Ammon's horn (tissue), 1 donor: ENCODE measurements at places on chromosomes 16 and 17.

DNA sequence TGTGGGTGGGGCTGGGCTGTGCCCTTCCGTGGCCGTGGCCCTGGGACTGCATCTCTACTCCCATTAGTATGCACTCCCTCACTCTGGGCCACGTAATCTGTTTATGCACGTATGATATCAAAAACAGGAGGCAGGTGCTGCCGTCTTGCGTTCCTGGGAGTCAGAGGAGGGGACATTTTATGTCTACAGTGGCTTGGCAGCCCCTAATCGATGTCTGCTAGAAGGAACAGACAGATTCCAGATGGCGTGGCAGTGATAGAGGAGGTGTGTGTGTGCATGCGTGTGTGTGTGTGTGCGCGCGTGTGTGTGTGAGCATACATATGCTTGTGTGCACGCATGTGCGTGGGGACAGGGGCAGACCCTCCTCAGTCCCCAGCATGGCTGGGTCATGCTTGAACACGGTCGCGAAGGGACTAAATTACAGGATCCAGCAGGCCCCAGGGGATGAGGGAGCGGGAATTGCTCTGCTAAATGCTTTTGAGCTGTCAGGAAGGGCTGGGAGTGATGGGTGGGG is 44.7 kb downstream of the SREBF1 start:
- no peak for DNase-seq

DNA sequence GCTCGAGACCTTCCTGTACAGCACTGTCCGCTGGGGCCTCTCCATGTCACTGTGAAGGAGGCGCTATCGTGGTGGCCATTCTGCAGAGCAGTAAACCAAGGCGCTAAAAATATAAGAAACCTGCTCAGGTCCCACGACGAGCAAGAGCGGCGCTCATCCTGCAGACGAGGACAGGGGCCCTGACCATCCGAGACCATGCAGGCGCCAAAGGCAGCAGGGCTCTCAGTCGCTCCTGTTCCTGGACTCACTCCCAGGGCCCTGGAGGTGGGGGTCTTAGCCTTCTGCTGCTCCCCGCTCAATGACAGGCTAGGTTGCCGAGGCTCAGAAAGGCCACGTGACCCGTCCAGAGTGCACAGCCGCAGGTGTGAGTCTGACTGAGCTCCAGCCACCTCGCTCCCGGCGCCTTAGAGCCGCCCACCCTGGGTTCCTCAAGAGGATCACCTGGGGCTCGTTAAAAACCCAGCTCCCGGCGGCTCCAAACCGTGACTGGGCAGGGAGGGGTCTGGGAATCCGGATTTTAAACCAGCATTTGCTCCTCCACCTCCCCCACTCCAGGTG is 509 bp upstream of the ATP2C2 start:
- DNase-seq, result no peak

- no peak for DNase-seq
These were observed 3.6 kb upstream of the ZCCHC14 start for GRCh38 chr16:87496447-87496801.

GRCh38 chr16:82936941-82937551 is 310.3 kb downstream of the CDH13 start:
- DNase-seq, result no peak

GRCh38 chr16:81469710-81470535 is 25.3 kb downstream of the CMIP start:
- DNase-seq, result peak; percentile 53

- no peak for DNase-seq
These were observed 1.2 kb upstream of the TAOK2 start for GRCh38 chr16:29972500-29972899.

DNA sequence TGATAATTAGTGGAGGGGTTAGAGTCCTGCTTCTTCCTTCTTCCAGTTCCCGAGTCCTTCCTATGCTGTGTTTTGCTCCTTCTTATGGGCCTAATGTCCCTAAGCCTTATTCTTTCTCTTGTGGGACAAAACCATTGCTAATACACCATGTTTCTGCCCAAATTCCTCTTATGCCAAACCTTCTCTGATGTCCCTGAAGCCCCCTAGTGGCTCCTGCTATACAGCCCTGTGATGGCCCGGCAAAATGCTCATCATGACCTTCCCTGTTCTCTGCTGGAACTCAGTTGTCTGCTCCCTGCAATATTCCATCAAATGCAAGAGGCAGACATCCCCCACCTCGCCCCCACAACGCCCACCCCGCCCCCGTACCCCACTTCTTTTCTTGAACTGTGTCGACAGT is 171.6 kb downstream of the CDH11 start:
- no peak for DNase-seq

GRCh38 chr17:19312406-19312805 is 50.1 kb downstream of the B9D1 start:
- DNase-seq, result no peak

GRCh38 chr17:47791025-47791424 is 30.6 kb downstream of the OSBPL7 start:
- no peak for DNase-seq

GRCh38 chr17:27975146-27976011 is 67.1 kb upstream of the NLK start:
- no peak for DNase-seq

DNA sequence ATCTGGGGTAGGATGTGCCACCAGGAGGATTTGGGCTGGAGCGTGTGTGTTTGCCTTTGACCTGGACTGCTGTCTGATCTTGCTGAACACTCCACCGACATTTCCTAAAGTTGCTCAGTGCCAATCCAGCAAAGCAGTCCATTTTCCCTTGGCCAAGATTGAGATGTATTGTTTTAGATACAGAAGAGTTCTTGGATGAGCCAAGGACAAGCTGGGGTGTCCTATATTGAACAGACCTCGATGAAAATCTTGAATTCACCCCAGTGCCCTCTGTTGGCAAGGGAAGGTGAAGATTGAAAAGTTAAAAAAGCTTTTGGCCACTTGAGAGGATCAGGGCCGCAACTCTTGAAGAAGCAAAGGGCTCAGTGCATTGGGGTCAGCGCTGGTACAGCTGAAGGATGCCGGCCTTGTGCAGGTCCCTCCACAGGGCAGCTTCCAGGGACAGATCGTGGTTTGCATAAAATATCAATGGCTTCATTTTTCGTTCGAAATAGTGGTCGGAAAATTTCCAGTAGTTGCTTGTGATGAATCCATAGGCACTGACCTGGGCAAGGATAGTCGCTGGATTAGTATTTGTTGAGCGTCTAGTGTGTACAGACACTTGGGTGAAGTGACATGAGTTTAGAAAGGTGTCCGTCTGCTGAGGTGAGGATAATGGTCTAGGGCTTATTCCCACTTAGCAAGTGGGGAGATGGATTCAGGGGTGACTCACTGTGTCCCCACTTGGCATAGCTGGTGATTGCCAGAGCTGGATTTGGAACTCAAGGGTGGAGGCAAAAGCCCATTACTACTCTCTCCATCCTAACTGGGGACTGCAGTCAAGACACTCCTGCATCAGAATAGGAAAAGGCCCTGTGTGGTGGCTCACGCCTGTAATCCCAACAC is 19.7 kb downstream of the ST6GALNAC2 start:
- DNase-seq, result no peak

DNA sequence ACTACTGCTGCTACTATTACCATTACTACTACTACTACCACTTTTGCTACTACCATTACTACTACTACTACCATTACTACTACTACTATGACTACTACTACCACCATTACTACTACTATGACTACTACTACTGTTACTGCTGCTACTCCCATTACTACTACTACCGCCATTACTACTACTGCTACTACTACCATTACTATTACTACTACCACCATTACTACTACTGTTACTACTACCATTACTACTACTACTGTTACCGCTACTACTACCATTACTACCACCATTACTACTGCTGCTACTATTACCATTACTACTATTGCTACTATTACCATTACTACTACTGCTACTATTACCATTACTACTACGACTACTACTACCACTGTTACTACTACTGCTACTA is 209.1 kb downstream of the IRF8 start:
- DNase-seq, result no peak

DNA sequence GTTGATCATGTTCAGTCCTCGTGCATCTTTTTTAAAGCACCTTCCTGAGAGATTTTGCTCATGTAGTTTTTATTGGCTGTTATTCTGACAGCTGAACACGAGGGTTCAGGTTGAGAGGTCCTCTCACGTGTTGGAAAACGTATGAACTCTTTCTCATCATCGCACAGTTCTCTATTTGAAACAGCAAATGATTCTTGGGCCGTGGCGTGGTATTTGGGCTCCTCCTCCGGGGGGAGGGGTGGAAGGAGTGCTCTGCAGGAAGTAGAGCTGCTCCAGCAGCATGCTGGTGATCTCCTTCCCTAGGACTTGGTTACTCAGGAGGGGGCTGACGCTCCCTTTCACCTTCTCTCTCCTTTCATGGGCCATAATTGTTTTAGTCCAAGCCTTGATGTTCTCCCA is 70.4 kb downstream of the KSR1 start:
- DNase-seq, result no peak

DNA sequence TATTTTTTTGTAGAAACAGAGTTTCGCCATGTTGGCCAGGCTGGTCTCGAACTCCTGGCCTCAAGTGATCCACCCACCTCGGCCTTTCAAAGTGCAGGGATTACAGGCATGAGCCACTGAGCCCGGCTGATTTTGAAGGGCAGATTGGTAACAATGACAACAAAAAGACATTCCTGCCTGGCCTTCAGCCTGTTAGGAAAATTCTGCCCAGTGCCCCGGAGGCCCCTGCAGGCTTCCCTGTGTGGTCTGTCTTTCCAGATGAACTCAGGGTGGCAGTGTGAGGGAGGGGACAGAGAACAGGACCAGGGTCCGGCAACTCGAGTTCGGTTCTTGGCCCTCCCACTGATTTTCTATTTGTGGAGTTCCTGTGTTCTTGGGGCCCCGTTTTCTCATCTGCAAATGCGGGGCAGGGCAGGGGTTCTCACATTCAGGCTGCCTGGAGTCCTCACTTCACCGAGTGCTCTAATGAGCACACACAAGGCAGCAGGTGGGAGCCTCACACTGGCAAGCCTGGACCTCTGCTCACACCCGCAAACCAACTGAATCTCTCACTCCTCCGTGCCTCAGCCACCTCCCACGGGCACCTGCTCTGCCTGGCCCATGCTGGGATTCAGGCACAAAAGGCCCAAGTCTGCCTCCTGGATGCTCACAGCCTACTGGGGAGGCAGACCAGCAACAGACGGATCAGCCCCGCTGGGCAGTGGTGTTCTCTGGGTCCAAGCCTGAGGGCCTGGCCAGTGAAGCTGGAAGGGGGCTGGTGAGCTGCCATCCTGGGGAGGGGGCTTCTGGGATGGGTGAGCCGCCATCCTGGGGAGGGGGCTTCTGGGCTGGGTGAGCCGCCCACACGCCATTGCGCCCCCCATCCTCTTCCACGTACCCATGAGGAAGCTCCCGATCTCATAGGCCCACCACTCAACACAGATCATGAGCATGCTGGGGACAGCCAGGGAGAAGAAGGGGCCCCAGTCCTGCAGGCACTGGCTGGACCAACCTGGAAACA is 10.3 kb downstream of the SLC47A2 start:
- DNase-seq, result no peak

DNA sequence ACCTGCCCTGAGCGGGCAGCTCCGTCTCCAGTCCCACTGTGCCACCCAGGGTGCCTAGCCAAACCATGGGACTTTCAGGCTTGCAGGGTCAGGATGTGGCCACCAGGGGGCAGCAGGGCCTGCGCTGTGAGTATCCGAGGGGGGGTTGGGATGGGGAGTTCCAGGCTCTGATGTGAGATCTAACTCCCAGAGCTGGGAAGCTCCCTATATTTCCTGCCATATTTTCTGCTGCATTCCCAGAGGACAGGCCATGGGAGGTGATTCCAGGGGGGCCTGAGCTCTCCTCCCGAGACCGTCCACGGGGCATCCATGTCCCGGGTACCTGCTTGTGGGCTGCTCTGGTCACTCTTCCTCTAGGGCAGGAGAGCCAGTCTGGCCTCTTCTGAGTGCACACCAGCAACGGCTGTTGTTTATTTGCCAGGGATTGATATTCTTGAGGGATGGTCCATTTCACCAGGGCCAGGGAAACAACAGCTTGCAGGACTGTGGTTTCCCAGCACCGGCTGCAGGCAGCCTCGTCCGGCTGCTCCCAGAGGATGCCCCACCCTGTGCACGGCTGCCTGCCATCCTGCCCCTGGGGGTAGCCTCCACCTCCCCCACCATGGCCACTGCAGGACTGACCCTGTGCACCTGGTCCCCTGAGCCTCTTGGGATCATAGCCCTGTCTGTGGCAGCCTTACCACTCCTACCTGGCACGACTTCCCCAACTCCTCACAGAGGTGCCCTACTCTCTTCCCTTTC is 1.2 kb downstream of the GPR142 start:
- DNase-seq, result peak; percentile 86

DNA sequence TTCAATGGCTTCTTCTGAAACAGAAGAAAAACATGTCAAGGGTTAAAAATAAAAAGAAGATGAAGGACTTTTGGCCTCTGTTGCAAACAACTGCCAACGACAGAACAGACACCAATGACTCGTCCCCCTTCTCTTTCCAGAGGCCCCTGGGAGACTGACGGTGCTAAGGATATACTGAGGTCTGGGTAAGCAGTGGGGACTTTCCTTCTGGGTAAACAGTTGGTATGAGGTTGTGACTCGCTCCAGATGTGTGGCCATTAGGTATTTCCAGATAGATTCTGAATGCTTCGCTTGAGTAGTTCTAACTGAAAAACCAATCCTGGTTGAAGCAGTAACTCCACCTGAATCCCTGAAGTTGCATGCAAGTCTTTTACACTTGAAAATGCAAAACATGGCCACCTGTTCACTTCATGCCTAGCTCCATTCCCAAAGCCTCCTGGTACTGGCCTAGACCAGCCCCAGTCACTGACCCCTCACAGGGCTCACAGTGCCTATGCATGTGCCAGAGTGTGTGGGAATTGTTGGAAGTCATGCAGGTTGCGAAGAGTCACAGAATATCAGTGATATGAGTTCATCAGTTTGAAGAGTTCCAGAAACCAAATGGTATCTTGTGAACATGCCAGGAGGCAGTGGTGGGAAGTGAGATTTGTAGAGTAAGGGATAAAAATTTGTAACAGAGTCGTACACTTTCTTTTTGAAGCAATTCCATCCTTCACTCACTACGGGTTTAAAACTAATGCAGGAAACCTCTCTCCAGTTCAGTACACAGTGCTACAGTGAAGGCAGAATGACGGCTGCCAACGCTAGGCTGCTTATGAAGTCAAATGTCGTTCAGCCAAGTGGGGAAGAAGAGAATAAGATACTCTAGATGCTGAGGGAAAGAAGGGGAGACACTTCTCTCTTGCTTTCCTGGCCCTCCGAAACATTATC is 217.8 kb downstream of the ZFHX3 start:
- DNase-seq, result no peak

- no peak for DNase-seq
These were observed 5.8 kb downstream of the DCUN1D3 start for GRCh38 chr16:20894388-20894787.

DNA sequence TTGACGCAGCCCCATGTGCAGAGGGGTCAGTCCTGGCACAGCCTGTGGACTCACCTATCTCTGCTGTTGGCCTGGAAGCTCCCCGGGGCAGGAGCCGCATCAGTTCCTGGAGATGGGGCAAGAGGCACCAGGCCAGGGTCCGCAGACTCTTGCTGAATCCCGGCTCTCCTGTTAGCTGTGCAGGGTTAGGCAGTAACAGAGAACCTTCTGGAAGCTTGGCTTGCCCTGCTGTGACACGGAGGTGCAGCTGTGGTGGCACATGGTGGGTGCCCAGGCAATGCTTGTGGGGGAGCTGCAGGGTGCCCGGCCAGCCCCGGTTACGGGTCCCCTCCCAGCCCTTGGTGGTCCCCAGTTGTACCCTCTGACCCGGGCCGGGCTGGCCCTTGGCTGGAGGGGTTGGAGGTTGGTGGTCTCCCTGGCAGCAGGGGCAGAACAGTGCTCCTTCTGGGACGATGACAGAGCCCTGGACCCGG is 26.0 kb upstream of the ZNF469 start:
- DNase-seq, result no peak

- no peak for DNase-seq
These were observed 3.4 kb upstream of the ABCC11 start for GRCh38 chr16:48250520-48251278.
